ENCODE measurements at places on chromosomes 3 and 15.

- DNase-seq: no peak
Observed at GRCh38 chr3:64355401-64355807, 130.1 kb upstream of the PRICKLE2 start.

DNA sequence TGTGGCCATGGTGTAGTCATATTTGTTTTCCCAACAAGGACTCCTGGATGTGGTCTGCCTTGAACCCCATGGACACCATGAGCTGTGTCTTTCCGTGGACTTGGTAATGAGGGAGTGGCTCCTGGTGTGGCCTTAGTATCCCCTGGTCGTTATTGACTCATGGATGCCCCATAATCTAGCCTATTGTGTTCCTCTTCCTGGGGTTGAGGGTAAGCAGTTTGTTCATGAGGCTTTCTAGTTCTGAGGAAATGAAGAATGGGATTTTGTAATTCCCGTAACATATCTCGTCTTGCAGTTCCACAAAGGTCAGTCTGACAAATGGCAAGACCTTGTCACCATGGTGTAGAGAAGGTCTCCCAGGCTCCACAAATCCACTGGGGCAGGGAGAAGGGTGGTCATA, 22.6 kb downstream of the RAB7A start:
- DNase-seq: no peak

GRCh38 chr15:45457641-45458539, 64.7 kb downstream of the SLC30A4 start:
- no peak for DNase-seq

- peak; percentile 89 for DNase-seq
Observed at GRCh38 chr3:194003114-194004057, 132.6 kb upstream of the HES1 start.

- DNase-seq: no peak
Observed at GRCh38 chr15:89494031-89494430, 2.4 kb downstream of the RHCG start.

DNA sequence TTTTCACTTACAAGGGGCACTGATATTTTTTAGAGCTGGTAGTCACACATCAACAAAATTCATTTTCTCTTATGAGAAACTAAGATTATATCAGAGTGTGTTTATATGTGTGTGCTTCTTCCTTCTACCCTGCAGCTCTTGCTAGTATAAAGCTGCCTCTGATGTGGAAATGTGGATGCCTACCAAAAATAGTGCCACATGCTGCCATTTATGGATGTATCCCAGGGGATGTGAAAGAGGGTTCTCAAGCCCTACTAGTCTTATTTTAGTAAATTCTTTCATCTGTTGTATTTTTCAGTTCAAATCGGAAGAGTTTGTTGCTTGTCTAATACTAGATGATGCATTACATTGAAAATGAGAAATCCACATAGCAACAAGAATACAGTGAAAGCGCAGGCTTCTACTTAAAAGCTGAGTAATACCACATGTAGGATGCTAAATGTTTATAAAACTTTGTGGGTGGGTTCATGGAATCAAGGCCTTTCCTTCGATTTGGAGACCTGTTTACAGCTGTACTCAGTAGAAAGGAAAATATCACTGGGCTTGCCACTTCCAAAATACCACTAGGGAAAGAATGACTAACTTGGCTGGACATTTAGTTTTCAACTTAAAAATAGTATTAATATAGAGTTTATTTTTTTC, 399.2 kb downstream of the EPHA3 start:
- DNase-seq: no peak

DNA sequence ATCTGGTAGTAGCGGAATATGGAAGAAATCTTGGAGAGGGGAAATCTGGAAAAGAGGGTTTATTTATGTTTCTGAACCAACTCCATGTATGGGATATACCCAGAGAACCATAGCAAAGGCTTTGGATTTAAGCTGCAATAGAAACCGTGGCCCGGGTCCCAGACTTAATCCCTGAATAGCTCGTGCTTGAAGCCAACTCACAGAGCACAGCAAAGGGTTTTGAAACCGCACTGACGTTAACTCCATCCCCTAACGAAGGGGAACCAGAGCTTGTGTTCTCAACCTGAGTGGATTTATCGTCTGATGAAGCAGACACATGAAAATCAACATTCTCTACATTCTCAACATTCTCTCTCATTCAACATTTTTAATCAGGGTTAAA, 154.6 kb downstream of the APBA2 start:
- DNase-seq: no peak

DNA sequence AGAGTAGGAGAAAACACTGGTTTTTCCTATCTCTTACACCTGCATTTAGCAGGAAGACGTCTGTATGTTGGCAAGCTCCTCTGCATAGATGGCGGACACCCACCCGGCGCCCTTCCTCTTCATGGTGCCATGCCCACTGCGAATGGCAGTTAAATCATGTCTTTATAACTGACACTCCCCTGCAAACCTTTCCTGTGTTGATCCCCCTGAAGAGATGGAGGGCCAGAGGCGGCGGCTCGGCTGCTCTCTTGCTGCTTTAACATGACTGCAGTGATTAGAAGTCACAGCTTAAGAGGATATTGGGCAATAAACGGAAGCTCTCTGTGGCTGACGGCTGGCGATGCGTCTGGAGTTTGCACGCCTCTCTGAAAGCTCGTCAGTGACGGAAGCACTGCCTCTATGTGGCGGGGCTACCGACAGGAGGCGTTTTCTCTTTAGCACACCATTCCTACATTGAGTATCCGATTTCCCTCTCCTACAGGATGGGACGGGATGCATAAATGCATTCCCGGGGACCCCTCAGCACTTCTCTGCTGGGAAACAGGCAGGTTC, 25.5 kb upstream of the SNRPA1 start:
- no peak for DNase-seq

DNA sequence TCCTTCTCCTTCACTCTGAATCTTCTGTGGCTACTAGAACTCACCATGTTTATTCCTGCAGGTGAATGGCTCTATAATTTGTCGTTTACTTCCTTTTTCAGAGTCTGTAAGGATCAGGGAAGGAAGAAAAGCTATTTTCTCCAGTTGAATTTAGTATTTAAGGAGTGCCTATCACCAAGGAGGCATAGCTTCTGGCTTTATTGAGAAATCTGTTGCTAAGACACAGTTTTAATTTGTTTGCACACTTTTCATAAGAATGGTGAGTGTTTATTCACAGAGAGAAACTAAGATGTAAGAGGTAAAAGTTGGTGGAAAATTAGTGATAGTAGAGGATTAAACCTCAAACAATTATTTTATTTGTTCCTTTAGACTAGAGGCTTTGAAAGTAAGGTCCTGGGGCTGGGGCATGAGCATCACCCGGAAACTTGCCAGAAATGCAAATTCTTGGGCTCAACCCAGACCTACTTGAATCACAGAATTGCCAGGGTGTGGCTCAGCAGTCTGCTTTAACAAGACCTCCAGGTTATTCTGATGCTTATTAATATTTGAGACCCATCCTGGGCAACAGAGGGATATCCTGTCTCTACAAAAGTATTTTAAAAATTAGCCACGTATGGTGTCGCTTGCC, 461.3 kb downstream of the AGBL1 start:
- no peak for DNase-seq

DNA sequence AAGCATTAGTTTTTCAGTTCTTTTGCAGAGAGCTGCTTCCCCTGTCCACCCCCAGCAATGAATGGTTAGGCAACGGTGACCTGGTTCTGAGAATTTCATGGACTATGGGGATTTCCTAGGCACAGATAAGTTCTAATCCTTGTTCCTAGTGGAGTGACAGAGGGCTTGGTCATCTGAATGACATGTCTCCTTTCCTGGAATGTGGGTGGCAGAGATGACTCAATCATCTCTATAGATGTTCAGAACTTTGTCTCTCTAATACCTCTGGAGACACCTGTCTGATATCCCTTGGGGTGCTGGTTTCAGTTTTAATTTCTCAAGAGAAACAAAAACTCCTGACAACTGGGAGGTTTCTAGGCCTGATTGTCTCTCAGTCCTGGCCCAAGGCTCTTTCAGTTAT, 10.4 kb downstream of the PLA2G4E start:
- no peak for DNase-seq

- DNase-seq: no peak
Observed at GRCh38 chr15:52324109-52324508, 28.5 kb upstream of the MYO5C start.

DNA sequence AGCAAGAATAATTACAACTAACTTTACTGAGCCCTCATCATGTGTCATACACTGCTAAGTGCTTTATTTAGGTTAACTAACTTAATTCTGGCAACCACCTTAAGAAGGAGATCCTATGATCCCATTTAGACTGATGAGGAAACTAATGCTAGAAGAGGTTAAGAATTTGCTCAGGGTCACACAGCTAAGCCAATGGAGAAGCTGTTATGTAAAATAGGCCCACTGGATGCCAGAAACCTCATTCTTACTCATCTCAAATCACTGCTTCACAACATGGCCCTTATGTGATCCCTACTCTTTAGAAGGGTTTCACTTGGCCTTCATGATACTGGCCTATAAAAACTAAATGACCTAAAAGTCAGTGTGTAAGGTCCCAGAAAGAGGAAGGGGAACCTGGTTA, 41.2 kb downstream of the IMPG2 start:
- no peak for DNase-seq

GRCh38 chr3:171157286-171157685, 130.8 kb upstream of the SLC2A2 start:
- DNase-seq: no peak

GRCh38 chr3:144173491-144173890, 201.9 kb downstream of the DIPK2A start:
- DNase-seq: no peak

DNA sequence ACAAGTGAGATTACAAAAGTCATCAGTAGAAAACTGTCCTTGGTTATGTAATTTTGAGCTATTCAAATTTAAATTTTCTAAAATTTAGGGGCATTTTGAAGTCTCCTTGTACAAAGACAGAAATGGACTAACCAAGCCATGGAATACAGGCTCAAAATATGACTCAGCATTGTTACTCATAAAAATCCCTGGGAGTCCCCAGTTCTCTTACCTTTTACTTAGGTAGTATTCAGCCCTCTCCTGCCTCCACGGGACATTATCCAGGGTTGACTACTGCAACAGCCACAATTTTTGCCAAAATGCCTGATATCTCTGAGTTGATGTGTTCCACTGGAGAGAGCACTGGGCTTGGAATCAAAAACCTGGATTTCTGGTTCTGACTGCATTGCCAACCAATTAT, 25.0 kb downstream of the CLDN18 start:
- no peak for DNase-seq

GRCh38 chr3:150876611-150877265, 28.5 kb downstream of the MINDY4B start:
- DNase-seq: no peak

- DNase-seq: no peak
Observed at GRCh38 chr3:116067326-116067725, 378.0 kb downstream of the LSAMP start.

DNA sequence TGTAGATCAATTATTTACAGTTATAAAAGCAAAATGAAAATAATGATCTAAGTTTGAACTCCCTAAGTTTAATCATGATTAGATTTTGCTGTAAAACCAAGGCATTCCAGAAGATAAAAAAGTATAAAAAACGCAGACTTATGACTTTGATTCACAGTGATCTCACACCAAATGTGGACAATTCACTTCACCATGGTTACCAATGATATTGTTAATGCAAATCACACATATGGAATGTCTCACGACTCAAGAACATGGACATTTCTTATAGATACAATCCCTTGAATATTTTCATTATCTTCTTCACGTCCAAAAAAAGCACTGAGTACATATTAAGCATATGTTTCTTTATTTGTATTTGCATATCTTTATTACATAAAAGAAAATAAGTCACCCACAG, 1054.2 kb downstream of the NAALADL2 start:
- no peak for DNase-seq

GRCh38 chr3:167728632-167729323, 5.9 kb downstream of the PDCD10 start:
- no peak for DNase-seq

- DNase-seq: no peak
Observed at GRCh38 chr15:42143356-42143755, 13.1 kb downstream of the PLA2G4F start.

- DNase-seq: no peak
Observed at GRCh38 chr15:69976366-69976994, 121.2 kb downstream of the TLE3 start.

- DNase-seq: no peak
Observed at GRCh38 chr3:45124352-45124751, 21.8 kb downstream of the CDCP1 start.

GRCh38 chr3:138915503-138916498, 31.1 kb downstream of the FOXL2 start:
- peak; percentile 92 for DNase-seq

GRCh38 chr15:39495871-39496840, 84.7 kb upstream of the THBS1 start:
- DNase-seq: no peak

- DNase-seq: no peak
Observed at GRCh38 chr15:45133561-45133920, 3.7 kb downstream of the DUOX1 start.

DNA sequence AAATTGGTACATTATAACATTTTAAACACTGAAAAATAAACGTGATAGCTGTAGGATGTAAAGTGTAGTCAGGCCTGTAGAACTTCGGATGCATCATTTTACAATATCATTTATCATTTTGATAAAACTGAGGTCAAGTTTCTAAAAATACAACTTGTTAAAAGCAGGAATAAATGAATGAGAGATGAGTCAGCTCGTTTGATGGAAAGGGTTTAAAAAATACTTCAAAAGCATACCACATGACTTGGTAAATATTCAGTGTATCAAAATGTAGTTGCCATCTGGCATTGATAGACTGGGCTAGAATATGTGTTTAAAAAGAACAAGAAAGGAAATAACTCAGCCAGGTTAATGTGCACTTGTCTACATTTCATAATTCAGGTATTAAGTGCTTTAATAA, 357.0 kb downstream of the TIGIT start:
- no peak for DNase-seq

GRCh38 chr3:158739078-158739477, 6.8 kb upstream of the RARRES1 start:
- no peak for DNase-seq

- no peak for DNase-seq
Observed at GRCh38 chr3:148004331-148004730, 595.2 kb downstream of the ZIC1 start.

DNA sequence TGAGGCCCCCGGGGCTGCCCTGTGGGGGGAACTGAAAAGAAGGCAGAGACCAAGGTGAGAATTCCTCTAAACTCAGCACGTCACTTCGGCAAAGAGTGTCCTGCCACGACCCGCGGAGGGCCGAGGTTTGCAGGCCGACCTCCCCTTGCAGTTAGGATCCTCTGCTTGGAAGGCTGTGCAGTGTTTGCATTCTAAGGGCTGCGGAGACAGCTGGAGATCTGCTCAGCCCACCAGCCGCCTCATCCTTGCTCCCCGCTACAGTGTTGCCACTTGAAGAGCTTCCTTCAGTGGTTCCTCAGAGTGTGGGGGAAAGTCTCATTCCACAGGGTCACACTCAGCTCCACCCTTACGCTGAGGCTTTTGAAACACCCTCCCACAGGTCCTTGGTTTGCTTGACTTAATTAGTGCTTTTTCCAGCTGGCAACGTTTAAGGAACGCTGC, 10.8 kb downstream of the SLC51A start:
- no peak for DNase-seq

GRCh38 chr3:127369356-127369935, 81.6 kb upstream of the PRR20G start:
- no peak for DNase-seq
